ENCODE measurements at places on chromosomes 5 and 9.

DNA sequence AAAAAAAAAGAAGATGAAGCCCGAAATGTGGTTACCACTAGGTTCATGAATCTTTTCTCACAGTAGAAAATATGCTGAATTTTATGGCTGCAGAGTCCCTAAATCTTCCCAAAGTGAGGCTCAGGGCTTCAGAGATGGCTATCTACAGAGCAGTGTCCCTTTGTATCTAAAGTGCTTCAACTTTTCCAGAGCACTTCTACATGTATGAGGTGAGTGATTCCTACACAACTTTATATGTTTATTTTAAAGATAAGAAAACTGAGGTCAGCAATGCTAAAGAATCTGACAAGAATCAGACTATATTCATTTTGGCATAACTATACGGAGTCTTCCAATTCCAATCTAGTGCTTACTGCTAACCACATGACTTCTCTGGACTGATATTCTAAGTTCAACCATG lies 53.2 kb downstream of the MRPS27 start:
- DNase-seq: no peak

DNA sequence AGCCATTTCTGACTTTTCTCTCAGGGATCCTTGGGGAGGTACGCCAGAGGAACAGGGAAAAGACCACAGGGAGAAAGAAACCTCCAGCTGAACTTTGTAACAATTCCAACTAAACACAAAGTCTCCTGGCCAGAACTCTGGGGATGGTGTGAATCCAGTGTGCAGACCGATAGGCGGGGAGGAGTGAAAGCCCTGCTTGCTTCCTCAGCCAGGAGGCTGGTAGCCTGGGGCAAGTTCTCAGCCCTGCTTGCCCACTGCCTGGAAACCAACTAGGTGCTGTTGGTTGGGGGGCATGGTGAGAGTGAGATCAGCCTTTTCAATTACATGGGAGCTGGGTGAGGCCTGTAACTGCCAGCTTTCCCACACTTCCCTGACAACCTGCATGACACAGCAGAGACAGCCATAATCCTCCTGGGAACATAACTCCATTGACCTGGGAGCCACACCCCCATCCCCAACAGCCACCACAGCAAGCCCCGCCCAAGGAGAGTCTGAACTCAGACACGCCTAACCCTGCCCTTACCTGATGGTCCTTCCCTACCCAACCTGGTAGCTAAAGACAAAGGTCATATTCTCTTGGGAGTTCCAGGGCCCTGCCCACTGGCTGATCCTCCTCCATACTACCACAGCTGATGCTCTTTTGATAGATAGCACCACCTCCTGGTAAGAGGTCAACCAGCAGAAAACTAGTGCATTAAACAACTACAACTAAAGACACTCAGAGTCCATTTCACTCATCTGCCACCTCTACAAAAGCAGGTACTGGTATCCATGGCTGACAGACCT lies 100.1 kb upstream of the TNFAIP8 start:
- DNase-seq: no peak

DNA sequence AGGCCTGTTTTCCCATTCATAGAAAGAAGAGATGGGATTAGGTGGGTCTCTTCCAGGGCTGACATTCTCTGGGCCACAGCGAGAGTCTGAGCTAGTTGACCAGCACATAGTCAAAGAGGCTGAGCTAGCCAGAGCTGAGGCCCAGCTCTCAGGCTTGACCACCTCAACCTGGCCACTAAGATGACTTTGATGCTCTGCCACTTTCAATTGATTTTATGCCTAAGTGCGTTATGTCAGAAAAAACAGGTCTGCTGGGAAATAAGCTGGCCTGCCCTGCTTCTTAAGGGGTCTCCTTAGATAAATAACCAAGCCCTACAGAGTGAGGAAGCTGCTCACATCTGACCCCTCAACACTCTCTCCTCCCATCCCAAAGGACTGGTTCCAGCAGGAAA lies 20.0 kb upstream of the RAB14 start:
- no peak for DNase-seq

DNA sequence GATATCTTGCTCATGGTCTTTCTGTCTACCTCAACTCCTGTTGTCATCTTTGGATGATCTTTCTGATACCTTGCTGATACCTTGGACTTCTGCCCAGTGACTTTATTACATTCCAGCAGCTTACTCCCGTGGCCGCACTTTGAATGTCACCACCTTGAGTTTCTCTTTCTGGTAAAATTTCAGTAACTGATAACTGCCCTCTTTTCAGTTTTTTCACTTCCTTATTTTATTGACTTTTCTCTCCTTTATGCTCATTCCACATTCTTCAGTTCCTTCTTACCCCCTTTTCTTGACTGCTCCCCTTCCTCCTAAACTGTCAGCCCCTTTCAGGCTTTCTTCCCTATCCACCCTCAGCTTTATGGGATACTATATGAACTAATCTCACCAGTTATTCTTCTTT lies 7.0 kb upstream of the FBXO4 start:
- DNase-seq: no peak

DNA sequence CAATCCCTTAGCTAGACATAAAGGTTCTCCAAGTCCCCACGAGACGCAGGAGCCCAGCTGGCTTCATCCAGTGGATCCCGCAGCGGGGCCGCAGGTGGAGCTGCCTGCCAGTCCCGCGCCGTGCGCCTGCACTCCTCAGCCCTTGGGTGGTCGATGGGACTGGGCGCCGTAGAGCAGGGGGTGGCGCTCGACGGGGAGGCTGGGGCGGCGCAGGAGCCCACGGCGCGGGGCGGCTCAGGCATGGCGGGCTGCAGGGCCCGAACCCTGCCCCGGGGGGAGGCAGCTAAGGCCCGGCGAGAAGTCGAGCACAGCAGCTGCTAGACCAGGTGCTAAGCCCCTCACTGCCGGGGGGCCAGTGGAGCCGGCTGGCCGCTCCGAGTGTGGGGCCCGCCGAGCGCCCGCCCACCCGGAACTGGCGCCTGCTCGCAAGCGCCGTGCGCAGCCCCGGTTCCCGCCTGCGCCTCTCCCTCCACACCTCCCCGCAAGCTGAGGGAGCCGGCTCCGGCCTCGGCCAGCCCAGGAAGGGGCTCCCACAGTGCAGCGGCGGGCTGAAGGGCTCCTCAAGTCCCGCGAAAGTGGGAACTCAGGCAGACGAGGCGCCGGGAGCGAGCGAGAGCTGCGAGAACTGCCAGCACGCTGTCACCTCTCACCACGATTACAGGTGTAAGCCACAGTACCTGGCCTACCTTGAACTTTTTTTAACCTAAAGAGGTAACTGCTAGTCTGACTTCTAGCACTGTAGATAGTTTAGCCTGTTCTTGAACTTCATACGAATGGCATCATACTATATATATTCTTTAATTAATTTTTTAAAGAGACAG lies 35.5 kb downstream of the PTGS1 start:
- no peak for DNase-seq

GRCh38 chr9:134922932-134923240 lies 5.2 kb upstream of the FCN1 start:
- no peak for DNase-seq

GRCh38 chr5:147140558-147140957 lies 94.3 kb upstream of the STK32A start:
- DNase-seq: no peak

GRCh38 chr9:107090218-107090617 lies 192.9 kb upstream of the RAD23B start:
- no peak for DNase-seq

GRCh38 chr5:2801577-2802525 lies 50.4 kb upstream of the IRX2 start:
- DNase-seq: no peak

GRCh38 chr9:134059188-134059641 lies 8.6 kb downstream of the BRD3 start:
- no peak for DNase-seq

DNA sequence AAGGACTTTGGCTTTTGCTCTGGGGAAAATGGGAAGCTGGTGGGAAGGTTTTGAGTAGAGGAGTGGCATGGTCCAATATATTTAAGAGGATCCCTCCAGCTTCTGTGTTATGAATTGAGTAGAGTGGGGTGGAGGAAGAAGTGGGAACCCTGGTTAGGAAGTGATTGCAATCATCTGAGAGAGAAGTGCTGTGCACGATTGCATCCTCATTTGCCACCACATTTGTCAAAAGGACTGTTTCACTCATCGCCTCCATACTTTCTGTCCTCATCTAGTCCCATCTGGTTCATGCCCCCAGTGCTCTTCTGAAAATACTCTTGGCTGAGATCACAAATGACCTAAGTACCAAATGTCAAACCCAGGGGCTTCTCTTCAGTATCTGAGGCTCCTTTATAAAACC lies 192.1 kb downstream of the RAB3C start:
- no peak for DNase-seq

DNA sequence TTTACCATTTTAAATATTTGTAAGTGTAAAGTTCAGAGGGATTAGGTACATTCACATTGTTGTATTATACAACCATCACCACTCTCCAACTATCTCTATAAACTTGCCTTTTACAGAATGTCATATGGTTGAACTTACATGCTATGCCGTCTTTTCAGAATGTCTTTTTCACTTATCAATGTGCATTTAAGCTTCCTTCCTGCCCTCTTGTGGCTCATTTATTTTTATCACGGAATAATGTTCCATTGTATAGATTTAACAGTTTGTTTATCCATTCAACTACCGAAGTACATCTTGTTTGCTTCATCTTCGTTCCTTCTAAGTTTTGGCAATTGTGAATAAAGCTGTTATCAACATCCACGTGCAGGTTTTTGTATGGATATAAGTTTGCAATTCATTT lies 133.3 kb upstream of the C6 start:
- DNase-seq: no peak

DNA sequence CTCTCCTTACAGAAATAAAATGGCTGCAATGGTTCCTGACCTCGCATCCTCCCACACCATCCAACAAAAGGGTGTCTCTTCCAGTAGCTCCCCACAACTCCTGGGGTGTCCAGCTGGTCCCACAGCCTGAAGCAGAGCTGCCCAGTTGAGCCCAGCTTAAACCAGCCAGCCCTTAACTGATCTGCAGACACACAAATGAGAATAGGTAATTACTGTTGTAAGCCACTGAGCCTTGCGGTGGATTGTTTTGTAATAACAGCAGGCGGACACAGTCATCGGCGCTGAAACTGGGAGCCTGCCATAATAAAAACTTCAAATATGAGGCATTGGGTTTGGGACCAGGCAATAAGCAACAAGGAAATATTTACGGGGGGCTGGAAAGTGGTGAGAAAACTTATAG lies 10.4 kb upstream of the ZBTB43 start:
- no peak for DNase-seq

- DNase-seq: no peak
These were observed 95.5 kb downstream of the SNX24 start for GRCh38 chr5:122940890-122941289.

DNA sequence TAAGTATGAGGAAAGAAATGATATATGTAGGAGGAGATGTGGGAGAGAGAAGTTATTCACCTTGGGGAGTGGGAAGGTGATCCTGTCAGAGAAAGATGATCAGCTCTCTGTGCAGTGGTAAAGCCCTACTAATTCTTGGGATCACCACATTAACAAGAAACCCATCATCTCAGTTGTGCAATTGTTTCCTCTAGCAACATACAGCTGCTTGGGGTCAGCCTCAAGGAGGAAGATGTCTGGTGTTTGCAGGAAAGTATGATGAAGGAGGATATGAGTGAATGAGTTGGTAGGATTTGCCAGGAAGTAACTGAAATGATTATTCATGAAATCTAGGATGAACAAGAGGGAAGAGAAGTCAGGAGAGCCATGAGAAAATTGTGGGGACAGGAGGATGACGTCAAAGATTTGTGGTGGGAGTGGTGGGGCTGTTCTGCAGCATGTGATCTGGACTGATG lies 50.1 kb downstream of the TNFSF8 start:
- DNase-seq: no peak

- no peak for DNase-seq
These were observed 57.4 kb downstream of the DAP start for GRCh38 chr5:10703676-10704075.

DNA sequence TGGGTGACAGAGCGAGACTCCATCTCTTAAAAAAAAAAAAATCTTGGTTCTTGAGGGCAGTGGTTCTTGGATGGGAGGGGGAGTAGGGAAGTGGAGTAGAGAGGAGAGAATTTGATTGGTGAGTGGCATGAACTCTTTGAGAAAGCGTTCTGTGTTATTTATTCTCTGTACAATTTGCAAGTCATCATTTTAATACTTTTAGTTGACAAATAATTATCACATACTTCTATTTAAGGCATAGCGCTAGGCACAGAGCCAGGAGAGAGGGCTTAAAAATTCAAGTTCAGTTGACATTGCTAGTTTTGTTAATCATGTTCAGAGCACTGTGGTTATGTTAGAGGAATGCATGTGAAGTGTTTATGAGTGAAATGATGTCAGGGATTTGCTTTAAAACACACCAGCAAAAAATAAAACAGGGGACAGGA lies 24.6 kb downstream of the HSDL2 start:
- no peak for DNase-seq

DNA sequence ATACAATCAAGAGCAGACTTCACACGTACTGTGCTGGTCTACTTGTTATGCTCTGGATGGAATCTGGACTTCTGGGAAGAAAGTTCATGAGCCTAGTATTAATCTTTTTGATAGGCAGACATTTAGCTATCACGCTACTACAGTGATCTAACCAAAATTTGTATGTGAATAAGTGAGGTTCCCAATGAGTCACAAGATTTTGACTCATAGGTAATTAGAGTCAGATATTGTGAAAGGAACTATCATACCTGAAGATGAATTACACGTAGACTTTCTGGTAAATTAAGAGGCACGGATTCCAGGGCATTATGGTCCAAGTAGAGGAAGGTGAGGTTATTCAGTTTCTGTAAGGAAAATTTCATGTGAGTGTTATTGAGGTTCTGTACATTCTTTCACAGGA lies 18.4 kb downstream of the OGN start:
- no peak for DNase-seq

- no peak for DNase-seq
These were observed 31.4 kb downstream of the FANCC start for GRCh38 chr9:95286151-95286550.
